Mucosa of descending colon (tissue), 3 donors: ENCODE measurements at places on chromosomes 11 and 22. TPM values are rescaled to one million over a fixed set of nuclear protein-coding genes. Genes with fewer than 3 reads are reported as not detected.

Gene OSM
- 0.41 TPM for total RNA-seq

Gene SCGB1A1
- not detected for total RNA-seq

Gene SEPTIN5
- total RNA-seq: 17.8 TPM

Gene CARD16
- 53.0 TPM for total RNA-seq

Gene BANF1
- total RNA-seq: 131 TPM

Gene MTMR2
- total RNA-seq: 21.3 TPM

Gene PATE4
- not detected for total RNA-seq
